ENCODE measurements at places on chromosomes 1 and 21.

DNA sequence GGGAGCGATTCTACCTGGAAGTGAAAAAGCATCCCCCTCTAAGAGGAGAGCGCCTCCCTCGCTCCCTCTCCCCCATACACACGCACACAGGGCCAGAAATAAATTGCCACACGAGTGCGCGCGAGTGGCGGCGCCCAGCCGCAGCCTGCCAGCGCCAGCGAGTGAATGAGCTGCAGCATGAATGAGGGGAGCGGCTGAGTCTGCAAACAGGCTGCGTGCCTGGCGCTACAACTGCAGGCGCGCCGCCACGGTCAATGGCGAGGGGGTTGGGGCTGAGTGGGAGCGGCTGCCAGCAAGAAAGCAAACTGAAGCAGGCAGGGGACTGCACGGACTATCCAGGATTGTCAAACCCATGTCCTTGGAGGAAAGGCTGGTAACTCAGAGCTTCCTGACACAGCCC lies 2.2 kb downstream of the CAMK1G start:
- no peak for DNase-seq

DNA sequence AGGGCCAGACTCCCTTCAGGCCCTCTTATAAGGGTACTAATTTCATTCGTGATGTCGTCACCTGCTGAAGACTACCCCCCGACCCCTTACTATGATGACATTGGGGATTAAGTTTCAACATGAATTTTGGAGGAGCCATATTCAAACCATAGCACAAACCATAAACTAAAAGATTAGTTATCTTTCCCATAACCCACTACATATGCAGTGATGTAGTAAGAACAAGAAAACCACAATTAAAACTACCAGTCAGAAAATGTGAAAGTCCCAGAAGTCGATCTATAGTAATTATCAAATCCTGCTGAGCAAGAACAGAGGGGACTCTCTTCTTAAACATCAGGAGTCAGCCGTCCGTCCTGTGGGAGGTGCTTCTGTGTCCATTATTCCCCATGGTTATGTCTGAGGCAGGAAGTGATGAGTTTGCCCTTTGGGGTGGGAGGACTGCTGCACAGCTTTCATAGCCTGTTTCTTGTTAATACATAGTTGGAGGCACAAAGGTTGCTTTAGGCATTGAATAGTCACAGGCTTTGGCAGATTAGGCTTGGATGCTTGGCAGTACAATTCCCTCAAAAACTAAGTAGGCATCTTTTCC lies 35.9 kb upstream of the PTGFRN start:
- no peak for DNase-seq

GRCh38 chr1:206788487-206789050 lies 16.3 kb upstream of the IL10 start:
- no peak for DNase-seq

DNA sequence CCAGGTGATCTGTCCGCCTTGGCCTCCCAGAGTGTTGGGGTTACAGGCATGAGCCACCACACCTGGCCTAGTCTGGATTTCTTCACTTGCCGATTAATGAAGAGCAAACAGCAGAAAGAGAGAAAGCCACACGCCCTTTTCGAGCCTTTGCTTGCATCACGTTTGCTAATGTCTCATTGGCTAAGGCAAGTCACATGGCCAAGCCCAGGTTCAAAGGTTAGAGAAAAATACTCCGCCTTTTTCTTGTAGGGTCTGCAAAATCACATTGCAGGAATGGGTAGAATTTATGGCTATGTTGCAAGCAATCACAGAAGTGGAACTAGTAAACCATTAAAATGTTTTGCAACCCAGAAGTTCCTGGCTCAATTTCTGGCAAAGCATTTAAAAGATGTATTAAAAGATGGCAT lies 26.8 kb upstream of the BACH1 start:
- no peak for DNase-seq

DNA sequence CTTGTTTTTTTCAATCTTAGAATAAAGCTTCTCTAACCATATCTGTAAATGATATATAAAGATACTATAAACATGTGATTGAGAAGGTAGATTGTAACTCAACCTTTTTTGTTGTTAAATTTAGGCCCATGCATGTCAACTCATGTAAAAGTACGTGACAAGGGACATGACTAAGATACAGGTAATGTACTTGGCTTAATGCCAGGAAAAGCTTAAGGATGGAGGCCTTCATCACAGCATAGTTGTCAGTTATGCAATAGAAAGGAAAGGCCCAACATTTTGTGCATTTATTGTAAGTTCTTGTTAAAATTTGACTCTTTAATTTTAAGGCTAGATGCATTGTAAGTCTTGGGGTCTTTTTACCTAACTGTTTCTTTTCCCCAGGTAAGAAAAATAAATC lies 305.1 kb downstream of the LTN1 start:
- DNase-seq = no peak

DNA sequence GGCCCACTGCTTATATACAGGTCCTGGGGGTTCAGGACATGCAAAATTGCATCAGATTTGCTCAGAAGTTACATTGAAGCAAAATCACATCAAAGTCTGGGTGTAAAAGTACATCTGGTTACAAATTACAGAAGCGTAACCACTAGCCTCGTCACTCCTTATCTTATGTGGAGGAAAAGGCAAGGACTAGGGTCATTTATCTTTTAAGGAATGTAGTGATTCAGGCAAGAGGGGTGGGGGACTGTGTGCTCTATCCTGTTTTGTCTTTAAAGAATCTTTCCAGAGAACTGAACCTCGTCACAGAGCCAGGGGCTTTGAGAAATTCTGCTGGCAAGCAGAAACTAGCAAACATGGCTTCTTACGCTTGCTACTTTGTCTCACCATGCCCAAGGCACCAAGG lies 61.1 kb upstream of the RAB4A start:
- no peak for DNase-seq

- no peak for DNase-seq
Measured at GRCh38 chr1:28507646-28508434, 2.0 kb downstream of the RCC1 start.

- DNase-seq = no peak
Measured at GRCh38 chr1:210299501-210299900, 29.2 kb upstream of the HHAT start.
